ENCODE measurements at places on chromosomes 11 and 22. TPM values are rescaled to one million over a fixed set of nuclear protein-coding genes. Genes with fewer than 3 reads are reported as not detected.

GRCh38 chr11:645536-645935 is 8.5 kb downstream of the DRD4 start:
- peaks cover 5% of the 10 kb centered on the region for H3K36me3 ChIP-seq
- no peak overlapping the region for H3K4me3 ChIP-seq
- peaks cover 3% of the 10 kb centered on the region for H3K27me3 ChIP-seq
- no peak overlapping the region for H3K27ac ChIP-seq

The OR56A1 gene
- not detected for total RNA-seq

GRCh38 chr22:49159711-49160110 is 668.0 kb downstream of the BRD1 start:
- no peaks in the 10 kb centered on the region for H3K4me1 ChIP-seq
- H3K36me3 ChIP-seq = no peaks in the 10 kb centered on the region
- H3K27ac ChIP-seq = no peak overlapping the region
- no peaks in the 10 kb centered on the region for H3K27me3 ChIP-seq
- DNase-seq = no peak
- no peak overlapping the region for H3K4me3 ChIP-seq

DNA sequence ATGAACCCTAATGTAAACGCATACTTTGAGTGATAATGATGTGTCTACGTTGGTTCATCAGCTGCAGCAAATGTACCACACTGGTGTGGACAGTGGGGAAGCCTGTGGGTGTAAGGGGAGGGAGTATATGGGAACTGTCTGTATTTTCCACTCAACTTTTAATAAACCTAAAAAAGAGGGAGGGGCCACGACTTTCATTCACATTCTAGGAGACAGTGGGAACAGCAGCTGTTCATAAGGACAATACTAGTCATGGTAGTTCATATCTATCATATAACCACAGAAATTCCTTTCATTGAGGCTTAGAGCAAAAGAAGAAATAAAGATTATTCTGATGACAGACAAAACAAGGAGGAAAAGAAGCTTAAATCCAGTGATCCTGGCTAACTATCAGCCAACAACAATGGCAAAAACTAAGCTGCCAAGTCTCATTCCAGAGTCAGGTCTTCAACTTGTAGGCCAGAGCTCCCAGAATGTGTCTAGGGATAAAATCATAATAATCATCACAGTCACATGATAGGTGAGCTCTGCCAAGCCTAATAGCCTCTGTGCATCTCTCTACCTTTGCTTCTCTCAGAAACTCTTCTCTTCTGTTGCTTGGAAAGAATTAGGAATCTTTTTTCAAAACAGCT is 59.4 kb upstream of the CHRM4 start:
- no peak for DNase-seq
- peak overlapping the region; percentile 17 for H3K27ac ChIP-seq
- H3K4me1 ChIP-seq = peaks cover 24% of the 10 kb centered on the region
- no peak overlapping the region for H3K4me3 ChIP-seq
- H3K36me3 ChIP-seq = peaks cover 2% of the 10 kb centered on the region

GRCh38 chr11:45354976-45355705 is 69.0 kb upstream of the SYT13 start:
- no peaks in the 10 kb centered on the region for H3K36me3 ChIP-seq
- peak overlapping the region; percentile 76 for H3K27ac ChIP-seq
- peaks cover 6% of the 10 kb centered on the region for H3K4me1 ChIP-seq
- H3K27me3 ChIP-seq = peaks cover 26% of the 10 kb centered on the region

GRCh38 chr11:34874202-34874601 is 42.0 kb downstream of the APIP start:
- no peak overlapping the region for H3K27ac ChIP-seq
- no peak overlapping the region for H3K4me3 ChIP-seq
- no peak for DNase-seq
- H3K27me3 ChIP-seq = no peaks in the 10 kb centered on the region

DNA sequence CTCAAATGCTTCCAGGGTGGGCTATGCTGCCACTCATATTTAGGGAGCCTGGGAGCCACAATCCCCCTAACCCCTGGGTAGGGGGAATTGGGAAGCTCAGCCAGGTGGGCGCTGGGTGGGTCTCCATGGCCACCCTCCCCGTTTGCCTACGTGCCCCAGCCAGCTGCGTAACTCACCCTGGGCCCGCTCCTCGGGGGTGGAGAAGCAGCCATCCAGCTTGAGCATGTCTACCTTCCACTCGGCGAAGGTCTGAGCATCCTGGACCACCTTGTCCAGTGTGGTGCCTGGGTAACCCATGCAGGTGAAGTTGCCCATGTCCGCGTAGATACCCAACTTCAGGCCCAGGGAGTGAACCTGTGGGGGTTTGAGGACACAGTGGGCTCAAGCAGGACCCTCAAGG is 3.7 kb downstream of the NAGA start:
- H3K27ac ChIP-seq = no peak overlapping the region
- H3K27me3 ChIP-seq = no peaks in the 10 kb centered on the region
- no peak for DNase-seq
- no peak overlapping the region for H3K4me3 ChIP-seq
- H3K4me1 ChIP-seq = peaks cover 33% of the 10 kb centered on the region
- H3K36me3 ChIP-seq = peaks cover 61% of the 10 kb centered on the region
